ENCODE measurements at places on chromosomes 2 and 18.

DNA sequence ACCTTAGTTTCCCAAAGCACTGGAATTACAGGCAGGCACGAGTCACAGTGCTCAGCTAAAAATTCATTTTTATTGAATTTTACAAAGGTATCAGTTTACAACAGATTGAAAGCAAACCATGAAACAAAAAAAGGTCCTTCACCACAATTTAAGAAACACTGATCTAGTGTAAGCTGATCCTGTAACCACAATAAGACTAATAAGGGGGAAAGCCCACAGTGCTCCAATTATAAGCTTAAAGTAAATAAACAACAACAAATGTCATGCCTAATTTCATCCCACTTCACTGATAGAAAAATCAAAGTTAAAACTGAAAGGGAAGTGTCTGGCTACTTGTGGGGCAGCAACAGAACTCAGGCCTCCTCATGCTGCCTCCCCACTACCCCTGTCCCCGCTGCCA is 49.2 kb downstream of the ICA1L start:
- DNase-seq, result no peak

DNA sequence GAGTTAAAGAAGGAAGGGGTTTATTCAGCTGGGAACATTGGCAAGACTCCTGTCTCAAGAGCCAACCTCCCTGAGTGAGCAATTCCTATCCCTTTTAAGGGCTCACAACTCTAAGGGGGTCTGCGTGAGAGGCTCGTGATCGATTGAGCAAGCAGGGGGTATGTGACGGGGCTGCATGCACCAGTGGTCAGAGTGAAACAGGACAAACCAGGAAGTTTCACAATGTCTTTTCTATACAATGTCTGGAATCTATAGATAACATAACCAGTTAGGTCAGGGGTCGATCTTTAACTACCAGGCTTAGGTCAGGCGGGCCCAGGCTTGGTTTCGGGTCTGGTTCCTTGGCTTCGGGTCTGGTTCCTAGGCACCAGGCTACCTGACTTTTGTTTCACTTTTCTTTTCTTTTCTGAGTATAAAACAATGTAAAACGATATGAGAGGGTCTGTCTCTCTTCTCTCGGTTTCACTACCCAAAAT is 30.1 kb upstream of the LIPG start:
- DNase-seq, result no peak

GRCh38 chr2:137910641-137911040 is 53.6 kb upstream of the HNMT start:
- no peak for DNase-seq

DNA sequence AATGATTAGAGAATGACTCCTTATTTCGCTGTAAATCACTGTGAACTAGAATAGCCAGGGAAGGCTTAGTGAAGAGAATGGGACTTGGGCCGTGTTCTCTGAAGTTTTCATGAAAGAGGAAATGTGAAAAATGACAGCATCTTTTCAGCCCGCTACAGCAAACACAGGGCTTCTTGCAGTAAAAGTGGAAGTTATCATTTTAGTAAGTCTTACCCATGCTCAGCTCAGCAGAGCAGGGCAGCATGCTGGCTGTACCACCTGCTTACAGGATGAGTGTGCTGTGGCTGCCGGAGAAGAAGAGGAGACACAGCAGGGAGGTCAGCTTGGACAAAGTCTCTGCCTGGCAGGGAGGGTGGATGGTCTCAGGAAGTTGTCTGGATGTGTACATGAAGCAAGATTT is 300.7 kb upstream of the DLGAP1 start:
- no peak for DNase-seq

DNA sequence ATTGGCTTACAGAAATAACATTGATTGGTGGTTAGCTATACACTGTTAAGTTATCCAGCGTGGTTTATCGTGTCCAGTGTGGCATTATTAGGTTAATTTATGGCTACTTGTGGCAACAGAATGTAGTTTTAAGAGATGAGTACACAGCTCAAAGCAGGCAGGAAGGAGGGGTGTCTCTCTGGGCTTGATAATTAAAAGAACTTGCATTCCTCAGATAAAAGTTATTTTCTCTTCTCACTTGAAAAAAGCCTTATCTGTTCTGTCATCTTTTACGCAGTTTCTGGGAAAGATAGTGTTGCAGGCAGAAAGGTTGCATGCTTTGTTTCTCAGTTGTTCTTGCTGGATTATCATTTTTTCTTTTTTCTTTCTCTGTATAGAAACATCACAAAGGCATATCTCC is 154.4 kb upstream of the COL3A1 start:
- DNase-seq, result no peak

GRCh38 chr2:181178823-181179412 is 198.5 kb downstream of the UBE2E3 start:
- no peak for DNase-seq

- no peak for DNase-seq
Observed at GRCh38 chr2:105972927-105973326, 221.2 kb downstream of the UXS1 start.
